ENCODE measurements at places on chromosomes 12 and 14.

DNA sequence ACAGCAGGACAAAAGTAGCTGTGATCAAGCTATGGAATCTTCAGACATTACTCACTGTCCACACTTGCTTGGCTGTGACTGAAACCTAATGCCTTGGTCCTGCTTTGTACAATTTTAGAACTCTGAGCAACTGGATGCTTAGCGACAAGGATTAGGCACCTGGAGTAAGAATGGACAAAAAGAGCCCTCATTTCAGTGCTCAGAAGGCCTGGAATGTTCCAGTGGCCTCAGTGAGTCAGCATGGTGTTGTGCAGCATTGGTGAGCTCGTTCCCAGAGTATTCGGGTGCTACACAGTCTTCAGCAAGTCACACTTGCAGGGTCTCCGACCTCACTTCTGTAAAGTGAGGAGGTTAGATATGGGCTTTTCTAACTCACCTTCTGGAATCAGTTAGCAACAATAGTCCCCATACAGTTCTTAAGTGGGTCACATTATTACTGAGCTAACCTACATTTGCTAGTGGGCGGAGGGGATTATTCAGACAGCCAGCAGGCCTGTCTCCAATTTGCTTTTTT lies 108.0 kb upstream of the MDM1 start:
- DNase-seq = no peak

DNA sequence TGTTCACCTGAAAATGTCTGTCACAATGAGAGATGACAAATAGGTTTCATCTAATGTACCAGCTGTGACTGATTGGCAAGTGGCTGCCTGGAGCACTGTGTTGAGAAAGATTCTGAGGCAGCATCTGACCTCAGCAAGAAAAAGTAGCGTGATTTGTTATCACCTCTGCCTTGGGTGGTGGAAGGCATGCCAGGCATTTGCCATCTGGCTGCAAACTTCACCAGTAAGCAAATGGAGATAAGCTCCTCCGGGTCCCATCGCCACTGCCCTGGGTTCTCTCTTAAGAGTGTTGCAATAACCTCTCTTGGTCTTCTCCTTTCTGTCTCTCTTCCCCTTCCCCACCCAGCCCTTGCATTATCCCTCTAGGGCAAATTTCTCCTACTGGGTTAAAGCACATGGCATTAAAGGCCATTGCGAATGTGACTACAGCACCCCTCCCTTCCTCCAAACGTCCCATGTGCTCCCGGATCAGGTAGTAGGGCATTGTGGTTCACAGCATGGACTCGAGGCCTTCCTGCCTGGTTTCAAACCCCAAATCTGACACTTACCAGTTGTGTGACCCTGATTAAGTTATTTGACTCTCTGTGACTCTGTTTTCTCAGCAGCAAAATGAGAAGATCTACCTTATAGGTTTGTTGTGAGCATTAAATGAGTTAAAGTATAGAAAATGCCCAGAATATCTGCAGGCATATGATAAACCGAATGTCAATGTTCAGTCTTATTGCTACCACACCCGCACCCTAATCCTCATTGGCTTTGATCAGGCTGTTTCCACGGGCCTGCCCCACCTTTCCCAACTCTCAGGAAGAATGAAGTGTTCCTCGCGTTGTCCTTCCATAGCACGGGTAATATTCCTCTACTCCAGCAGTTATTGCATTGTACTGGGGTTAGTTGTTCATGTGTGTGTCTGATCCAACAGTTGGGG lies 8.2 kb upstream of the LGALS3 start:
- no peak for DNase-seq

GRCh38 chr12:70197345-70197744 lies 45.9 kb upstream of the CNOT2 start:
- no peak for DNase-seq

GRCh38 chr14:76770521-76771436 lies 9.5 kb downstream of the VASH1 start:
- DNase-seq = no peak

DNA sequence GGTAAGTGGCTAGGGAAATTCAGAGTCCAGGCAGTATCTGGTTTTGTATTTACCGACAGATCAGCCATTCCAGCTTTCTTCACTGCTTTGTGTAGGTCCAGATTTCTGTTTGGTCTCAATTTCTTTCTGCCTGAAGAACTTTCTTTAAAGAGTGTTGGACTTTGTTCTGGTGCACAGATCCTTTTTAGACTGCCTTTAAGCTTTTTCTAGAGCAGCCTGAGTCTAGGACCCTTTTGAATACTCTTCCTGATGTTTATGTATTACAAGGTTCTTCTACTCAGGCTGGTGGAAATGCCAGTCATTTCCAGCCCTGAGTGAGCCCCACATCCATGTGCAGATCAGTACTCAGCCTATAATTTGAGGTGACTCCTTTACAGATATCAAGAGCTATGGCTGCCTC lies 54.7 kb downstream of the DAAM1 start:
- DNase-seq = no peak

DNA sequence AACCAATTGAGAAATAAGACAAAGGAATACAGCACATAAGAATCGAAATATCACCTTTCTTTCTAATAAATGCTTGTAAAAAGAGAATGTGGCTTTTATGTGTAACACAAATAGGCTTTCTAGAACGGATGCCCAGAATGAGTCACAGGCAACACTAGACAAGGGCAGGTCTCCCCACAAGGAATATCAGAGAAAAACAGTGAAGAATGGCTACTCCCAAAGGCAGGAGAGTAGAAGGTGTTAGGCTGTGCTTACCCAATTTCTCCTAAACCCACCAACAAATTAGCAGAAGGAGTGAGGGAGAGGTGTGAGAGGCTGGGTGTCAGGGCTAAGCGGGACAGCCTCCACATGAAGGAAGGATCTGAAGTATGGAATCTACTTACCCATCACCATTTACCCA lies 55.2 kb downstream of the GALNT4 start:
- DNase-seq = no peak

GRCh38 chr12:113844495-113845210 lies 121.5 kb downstream of the RBM19 start:
- DNase-seq = no peak

- DNase-seq = no peak
Measured at GRCh38 chr12:123571343-123571813, 13.0 kb upstream of the TMED2 start.

DNA sequence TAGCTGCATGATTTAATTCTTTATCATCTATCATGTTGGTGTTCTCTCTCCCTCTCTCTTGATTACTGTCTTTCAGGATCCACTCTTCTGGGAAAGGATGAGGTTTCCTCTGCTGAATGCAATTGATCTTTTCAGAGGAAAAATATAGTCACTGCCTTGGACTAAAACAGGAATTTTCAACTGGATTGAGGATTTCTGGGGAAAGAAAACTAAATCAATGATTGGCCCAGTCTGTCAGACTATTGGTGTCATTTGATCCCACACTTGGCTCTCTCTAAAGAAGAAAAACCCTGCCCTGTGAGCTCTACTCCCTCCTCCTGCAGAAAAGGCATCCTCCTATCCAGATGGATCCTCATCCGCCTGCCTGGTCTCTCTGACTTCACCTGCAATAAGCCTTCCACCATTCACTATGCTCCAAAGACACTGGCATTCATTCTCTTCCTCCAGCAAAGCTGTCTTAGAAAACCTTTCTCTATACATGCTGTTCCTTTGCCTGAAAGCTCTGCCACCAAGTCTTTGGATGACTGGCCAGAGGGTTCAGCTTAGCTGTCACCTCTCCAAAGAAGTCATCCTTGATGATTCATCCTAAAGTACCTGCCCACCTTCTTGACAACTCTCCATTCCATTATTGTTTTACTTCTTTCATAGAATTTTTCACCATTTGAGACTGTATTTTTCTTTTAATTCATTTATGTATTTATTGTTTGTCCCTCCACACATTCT lies 127.7 kb upstream of the CAND1 start:
- no peak for DNase-seq

- DNase-seq = no peak
Measured at GRCh38 chr14:59308673-59309072, 120.2 kb downstream of the DAAM1 start.

DNA sequence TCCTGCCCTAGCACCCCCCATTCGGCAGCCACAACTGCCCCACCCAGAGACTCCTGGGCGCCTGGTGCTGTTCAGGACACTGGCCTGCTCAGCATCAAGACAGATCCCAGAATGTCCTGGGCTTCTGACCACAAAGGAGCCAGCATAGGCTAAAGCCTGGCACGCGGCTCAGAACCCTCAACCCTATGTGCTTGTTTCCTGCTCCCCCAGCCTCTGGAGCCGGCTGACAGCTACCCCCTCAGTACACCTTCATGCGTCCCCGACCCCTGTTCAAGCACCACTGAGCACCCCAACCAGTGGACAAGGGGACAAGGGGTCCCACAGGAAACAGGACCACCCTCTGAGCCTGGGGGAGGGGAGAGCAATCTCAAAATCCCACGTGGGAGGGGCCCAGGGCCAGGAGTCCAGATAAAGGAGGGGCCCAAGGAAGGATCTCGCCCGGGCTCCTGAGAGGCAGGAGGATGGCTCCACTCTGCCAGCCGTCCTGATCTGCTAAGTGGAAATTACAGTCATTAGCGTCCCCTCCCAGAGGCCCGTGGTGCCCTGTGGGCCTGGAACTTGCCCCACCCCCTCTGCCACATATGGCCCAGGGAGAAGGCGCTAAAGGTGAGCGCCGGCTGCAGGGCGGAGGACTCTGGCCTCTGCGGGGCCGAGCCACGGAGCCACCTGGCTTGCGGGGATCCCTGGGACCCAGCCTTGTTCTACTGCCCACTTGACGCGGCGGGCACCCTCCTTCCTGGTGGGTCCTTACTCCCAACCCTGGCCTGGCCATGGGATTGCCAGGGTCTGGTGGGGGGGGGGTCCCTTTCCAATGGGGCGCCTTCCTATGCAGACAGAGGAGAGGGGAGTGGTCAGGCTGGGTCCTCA lies 27.2 kb upstream of the GPR132 start:
- no peak for DNase-seq

DNA sequence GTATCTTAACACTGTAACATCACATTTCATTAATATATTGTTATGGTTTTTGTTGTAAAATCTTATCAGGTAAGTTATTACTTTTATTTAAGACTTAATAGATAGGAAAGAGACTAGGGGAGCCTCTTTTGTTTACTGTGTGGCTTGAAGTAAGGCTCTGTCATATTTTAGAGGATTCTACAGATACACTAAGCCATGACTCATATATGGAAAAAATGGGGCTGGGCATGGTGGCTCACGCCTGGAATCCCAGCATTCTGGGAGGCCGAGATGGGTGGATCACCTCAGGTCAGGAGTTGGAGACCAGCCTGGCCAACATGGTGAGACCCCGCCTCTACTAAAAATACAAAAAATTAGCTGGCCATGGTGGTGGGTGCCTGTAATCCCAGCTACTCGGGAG lies 23.6 kb upstream of the NPFF start:
- DNase-seq = no peak

DNA sequence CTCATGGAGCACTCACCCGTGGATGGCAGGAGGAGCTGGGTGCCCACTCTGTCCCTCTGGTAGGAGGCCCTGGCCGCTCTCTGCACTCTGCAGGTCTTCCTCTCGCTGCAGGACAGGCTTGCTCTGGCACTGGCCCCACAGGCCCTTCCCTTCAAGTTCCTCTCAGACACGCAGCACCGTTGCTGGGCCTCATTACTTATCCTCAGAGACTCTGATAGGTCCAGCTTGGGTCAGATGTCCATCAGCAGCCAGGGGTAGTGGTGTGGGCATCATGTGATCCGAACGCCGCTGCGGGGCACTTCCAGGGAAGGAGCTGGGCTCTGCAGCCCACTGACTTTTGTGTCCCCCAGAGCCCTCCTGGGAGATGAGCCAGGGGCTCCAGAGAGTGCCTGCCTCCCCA lies 11.8 kb downstream of the OTUB2 start:
- no peak for DNase-seq

- no peak for DNase-seq
Measured at GRCh38 chr14:75205591-75205990, 29.2 kb upstream of the TMED10 start.

DNA sequence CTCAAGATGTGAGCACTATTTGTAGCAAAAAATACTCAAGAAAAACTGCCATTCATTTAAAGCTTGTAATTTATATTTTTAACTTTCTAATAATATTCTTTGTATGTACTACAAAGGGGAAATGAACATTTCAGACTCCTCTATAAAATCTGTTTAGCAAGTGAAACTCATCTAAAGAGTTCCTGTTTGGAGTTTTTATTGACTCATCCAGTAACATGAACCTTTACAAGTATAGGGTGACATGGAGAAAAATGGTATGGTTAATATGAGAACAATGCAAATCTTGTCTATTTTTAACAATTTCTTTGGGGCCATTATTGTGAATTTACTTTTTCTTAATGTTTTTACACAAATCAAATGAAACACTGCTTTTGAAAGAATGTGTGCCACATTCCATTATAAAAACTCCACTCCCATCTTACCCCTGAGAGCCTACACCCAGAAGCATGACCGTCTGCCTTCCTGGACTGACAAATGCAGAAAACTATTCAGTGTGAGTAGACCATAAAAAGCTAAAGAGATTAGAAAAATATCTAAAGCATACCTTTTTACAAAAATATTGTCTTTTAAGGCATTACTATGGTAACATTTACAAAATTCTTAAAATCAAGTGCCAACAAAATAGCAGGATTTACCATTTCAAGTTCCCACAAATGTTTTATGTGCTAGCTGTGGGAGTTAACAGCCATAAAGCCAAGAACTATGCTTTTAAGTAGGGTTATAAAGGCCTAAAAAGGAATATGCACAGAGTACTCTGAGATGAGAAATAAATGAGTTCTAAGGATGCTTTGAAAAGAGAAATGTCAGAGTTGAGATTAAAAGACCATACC lies 144.0 kb downstream of the ADAMTS20 start:
- no peak for DNase-seq

GRCh38 chr12:30082381-30082780 lies 298.6 kb upstream of the TMTC1 start:
- DNase-seq = no peak

GRCh38 chr12:4567073-4567881 lies 5.3 kb downstream of the DYRK4 start:
- DNase-seq = no peak

DNA sequence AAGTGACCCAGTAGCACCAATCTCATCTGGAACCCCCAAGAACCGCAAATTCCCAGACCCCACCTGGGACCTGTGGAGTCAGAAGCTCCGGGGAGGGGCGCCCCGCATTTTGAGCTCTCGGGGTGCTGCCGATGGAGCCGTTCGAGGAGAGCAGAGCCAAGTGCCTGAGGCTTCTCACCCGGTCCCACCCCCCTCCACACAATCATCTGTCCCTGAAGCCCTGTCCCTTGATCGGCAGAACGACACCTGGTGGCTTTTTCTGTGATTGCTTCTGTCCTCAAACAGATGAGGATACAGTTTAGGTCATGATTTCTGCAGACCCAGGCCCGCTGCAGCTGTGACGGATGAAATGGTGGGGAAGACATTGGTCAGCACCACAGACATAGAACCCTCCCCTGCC lies 74.7 kb downstream of the NOC4L start:
- DNase-seq = no peak

DNA sequence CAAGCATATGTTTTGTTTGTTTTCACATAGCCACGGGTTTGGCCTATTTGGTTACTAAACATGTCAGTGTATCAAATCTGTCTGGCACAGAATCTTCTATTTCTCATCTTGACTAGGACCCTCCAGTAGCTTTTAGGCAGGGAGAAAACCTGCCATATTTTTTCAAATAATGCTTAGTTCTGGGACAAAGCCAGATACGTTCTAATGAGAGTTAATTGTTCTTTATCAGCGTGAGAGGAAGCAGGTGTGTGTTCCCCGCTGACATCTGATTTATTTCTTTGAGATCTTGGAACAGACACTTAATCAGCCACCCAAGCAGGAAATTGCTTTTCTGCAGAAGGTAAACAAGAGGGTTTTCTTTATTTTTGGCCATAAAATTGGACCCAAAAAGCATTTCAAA lies 54.8 kb downstream of the GOLGA5 start:
- no peak for DNase-seq

Measured in C1 segment of cervical spinal cord (tissue), 14 donors.